Smooth muscle cell of the coronary artery (primary cell): ENCODE measurements at places on chromosomes 4 and X. TPM values are rescaled to one million over a fixed set of nuclear protein-coding genes. Genes with fewer than 3 reads are reported as not detected.

Gene MAGEA10
- total RNA-seq: not detected in 2 replicates

Gene HPGD
- total RNA-seq: 0.60 TPM in 1 of 2 replicates, not detected in the other

Gene YIPF7
- 0.12 TPM in 1 of 2 replicates, not detected in the other for total RNA-seq

Gene SMARCA5
- 20.4 and 29.8 TPM in 2 replicates for total RNA-seq

Gene ZFP42
- total RNA-seq: under 0.01 TPM in 1 of 2 replicates, not detected in the other

Gene MSANTD1
- total RNA-seq: 0.23 and 0.35 TPM in 2 replicates

Gene TRIML2
- 0.12 TPM in 1 of 2 replicates, not detected in the other for total RNA-seq

Gene SYNPO2
- 2.7 and 16.4 TPM in 2 replicates for total RNA-seq

Gene SPATA18
- total RNA-seq: 9.9 and 24.5 TPM in 2 replicates

Gene IL9R
- total RNA-seq: not detected in 2 replicates

Gene SLIT2
- 23.8 and 36.9 TPM in 2 replicates for total RNA-seq

Gene PPARGC1A
- total RNA-seq: 10.8 TPM in 1 of 2 replicates, not detected in the other

Gene ATP2B3
- under 0.01 TPM in 2 replicates for total RNA-seq

Gene ZNF157
- 0.12 TPM in 1 of 2 replicates, not detected in the other for total RNA-seq

Gene HERC6
- 3.2 and 5.0 TPM in 2 replicates for total RNA-seq

Gene ADAM29
- not detected in 2 replicates for total RNA-seq

Gene MAGEA2B
- not detected in 2 replicates for total RNA-seq

Gene PDZD4
- 0.08 and 1.1 TPM in 2 replicates for total RNA-seq

Gene SCML2
- 0.30 and 0.59 TPM in 2 replicates for total RNA-seq
